ENCODE measurements at places on chromosomes 7 and 10.
A peak's percentile ranks its signal among the peaks of the same experiment; 100 is the strongest.

DNA sequence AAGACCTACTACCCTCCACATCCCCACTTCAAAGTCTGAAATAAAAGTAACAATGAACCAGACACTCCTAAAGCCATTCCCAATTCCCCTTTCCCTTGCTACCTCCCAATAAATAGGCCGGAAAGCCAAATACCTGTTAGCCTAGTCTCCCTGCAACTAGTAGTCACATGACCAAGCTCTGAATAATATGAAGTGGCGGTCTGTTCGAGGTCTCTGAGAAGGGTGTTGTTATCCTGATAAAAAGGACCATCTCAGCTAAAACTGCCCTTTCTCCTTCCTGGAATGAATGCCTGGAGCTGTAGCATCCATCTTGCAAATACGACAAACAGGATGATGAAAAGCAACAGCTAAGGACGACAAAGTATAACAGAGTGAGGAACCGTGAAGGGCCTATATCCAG is 6.0 kb downstream of the KIF5B start:
- DNase-seq = no peak

- DNase-seq = no peak
These were observed at the start of gene NT5C3A for GRCh38 chr7:33062023-33062781. Gene NT5C3A, minus strand, starts transcription at chr7:33062776. Its CDS starts 71 bp downstream, at chr7:33062705.

GRCh38 chr7:45146531-45147379 is 10.8 kb upstream of the RAMP3 start:
- no peak for DNase-seq

GRCh38 chr7:116588641-116589594 is 64.1 kb downstream of the CAV1 start:
- DNase-seq = no peak

- no peak for DNase-seq
These were observed 54.3 kb upstream of the KCND2 start for GRCh38 chr7:120218712-120219111.

- DNase-seq = no peak
These were observed 97.8 kb upstream of the MPP7 start for GRCh38 chr10:28400681-28401080.

GRCh38 chr10:24958091-24958720 is 5.8 kb upstream of the PRTFDC1 start:
- peak; percentile 89 for DNase-seq

- no peak for DNase-seq
These were observed 206.8 kb downstream of the KLF6 start for GRCh38 chr10:3578159-3578558.

- DNase-seq = peak; percentile 44
These were observed 279.2 kb downstream of the PRPF18 start for GRCh38 chr10:13865758-13866491.

GRCh38 chr7:20653636-20654035 is 38.2 kb downstream of the ABCB5 start:
- no peak for DNase-seq

DNA sequence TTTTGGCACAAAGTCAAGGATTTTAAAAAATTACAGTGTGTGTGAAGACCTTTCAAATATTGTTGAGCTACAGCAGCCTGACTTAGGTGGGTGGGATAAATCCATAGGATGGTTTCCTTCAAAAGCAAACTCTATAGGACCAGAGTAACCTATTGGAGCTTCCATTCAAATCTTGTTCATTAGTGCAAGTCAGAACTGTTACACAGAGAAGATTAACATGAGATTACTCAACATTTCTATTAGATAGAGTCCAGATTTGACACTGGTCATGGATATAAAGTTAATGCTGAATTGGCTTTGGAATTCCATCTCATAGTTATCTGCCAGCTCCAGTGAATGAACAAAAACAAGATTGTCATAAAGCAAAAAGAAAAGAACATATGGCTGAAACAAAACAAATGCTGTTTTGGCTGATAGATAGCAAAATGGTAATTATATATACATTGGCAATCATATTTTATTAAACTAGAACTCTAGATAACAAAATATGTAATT is 129.6 kb upstream of the SEMA3A start:
- no peak for DNase-seq

GRCh38 chr10:33815776-33816175 is 481.3 kb upstream of the NRP1 start:
- DNase-seq = no peak

DNA sequence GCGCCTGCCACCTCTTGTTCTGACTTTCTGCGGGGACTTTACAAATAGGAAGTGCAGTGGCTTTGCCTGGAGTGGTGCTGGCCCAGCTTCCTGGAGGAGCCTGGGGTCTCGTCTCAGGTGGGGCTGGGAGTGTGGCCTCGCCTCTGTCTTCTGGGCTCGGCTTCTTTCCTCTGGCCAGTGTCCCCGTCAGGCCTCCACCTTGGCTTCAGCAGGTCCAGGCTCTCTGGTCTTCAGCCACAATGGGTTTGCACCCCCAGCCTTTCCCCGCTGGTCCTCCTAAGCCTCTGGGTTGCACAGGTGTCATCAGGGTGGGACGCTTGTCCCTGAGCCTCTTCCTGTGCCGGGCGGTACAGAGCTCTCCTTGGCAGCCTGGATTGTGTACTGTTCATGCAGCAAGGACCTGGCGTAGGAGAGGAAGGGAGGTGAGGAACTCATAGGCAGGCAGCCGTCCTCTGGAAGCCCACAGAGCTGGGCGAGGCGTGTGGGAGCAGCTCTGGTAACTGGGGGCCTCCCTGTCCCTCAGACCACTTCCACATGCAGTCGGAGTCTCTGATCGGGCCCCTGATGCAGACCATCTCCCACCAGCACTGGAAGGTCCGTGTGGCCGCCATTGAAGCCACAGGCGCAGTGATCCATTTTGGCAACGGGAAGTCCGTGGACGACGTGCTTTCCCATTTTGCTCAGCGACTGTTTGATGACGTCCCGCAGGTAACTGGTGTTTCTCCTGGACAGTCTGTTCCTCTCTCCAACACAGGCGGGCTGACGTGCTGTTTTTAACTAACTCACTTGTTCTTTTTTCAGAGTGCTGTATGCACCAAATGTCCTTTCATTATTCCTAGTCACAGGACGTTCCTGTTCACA is 2.3 kb upstream of the PRKAR1B start:
- no peak for DNase-seq

DNA sequence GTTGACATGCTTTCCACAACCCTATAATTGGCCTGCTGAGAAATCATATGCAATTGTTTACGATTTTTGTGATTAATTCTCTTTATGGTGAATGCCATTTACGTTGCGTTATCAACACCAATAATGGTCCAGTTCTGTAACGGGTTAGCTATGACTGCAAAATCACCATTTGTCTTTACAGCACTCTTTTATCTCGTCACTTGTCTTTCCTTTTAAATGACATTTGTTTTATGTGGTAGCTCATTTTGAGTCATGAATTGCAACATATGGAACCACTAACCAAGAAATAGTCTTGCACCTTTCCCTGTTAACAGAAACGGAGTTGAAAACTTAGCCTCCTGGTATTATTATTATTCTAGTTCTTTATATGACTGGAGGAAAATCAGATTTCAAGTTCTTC is 3.1 kb upstream of the KIAA1217 start:
- DNase-seq = no peak

GRCh38 chr7:109009636-109010035 is 440.0 kb downstream of the DNAJB9 start:
- DNase-seq = no peak

DNA sequence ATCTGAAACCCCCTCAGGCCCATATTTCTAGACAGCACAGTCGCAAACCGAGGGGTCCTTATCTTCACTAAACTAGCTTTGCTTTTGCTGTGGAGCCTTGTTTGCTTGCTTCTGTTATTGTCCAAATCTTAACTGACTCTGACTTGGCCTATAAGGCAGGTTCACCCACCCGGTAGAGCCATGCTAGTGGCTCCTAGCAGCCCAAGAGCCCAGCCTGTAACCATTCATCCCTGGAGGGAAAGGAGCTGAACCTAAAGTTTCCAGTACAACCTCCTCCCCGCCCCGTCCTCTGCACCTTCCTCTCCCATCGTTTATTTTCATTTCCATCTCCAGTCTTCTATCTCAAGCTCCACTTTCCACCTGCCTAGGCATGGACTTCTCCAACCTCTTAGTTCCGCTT is 345.7 kb downstream of the PTPRN2 start:
- no peak for DNase-seq

DNA sequence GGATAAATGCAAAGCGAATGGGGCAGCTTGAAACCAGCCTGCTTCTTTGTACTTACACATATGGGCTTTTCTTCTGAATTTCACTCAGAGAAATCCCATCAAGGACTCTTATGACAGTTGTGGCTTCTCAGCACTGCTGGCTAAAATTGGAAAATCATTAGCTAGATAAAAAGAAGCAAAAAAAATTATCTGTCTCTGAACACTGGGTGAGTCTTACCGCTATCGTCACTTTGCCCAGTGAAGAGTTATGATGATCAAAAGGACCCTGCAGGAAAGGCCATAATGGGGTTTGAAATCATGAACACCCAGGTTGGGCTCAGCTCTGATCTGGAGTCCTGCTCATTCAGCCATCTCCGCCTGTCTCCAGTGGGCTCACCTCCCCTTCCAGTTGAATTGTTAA is 34.3 kb downstream of the AOAH start:
- DNase-seq = no peak

- no peak for DNase-seq
These were observed 636.5 kb downstream of the ZNF716 start for GRCh38 chr7:58086461-58086860.

- DNase-seq = no peak
These were observed 2.9 kb downstream of the BHLHA15 start for GRCh38 chr7:98213888-98214810.

DNA sequence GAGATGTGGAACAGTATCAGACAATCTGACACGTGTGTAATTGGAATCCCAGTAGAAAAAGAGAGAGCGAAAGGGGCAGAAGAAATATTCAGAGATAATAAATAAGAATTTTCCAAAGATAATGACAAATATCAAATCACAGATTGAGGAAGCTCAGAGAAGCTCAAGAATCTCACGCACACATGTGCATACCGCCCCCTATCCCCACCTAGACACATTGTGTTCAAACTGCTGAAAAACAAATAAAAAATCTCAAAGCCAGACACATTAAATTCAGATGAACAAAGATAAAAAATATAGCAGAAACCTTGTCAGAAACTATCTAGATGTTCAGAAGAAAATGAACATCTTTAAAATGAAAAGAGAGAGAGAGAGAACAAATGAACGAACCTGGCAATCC is 17.2 kb downstream of the SFR1 start:
- DNase-seq = no peak

DNA sequence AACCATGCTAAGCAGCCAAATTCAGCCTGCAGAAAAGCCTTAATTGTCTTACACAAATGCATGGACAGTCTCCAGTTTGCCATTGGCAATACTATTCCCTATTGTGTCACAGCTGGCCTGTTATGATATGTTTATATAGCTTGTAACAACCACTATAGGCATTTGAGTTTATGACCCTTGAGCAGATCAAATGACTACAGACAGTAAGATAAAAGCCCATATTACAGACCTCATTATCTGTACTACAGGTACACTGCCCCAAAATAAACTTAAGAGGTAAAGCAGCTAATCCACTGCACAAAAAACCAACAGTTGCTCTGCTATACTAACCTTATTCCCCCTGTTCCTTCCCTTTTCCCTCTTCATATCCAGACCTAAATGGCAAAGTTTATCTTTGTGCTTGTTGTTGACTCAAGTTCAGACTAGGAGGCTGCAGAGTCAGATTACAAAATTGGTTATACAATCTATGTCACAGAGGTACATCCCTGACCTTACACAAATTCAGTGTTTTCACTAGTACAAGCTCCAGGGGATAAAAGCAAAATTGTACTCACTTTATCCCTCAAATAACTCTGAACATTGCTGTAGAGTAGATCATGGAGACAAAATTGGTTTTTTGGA is 218.4 kb downstream of the GRM8 start:
- DNase-seq = no peak

- DNase-seq = no peak
These were observed 95.4 kb downstream of the HIPK2 start for GRCh38 chr7:139682136-139683013.

GRCh38 chr10:51743146-51743545 is 43.8 kb upstream of the CSTF2T start:
- no peak for DNase-seq

DNA sequence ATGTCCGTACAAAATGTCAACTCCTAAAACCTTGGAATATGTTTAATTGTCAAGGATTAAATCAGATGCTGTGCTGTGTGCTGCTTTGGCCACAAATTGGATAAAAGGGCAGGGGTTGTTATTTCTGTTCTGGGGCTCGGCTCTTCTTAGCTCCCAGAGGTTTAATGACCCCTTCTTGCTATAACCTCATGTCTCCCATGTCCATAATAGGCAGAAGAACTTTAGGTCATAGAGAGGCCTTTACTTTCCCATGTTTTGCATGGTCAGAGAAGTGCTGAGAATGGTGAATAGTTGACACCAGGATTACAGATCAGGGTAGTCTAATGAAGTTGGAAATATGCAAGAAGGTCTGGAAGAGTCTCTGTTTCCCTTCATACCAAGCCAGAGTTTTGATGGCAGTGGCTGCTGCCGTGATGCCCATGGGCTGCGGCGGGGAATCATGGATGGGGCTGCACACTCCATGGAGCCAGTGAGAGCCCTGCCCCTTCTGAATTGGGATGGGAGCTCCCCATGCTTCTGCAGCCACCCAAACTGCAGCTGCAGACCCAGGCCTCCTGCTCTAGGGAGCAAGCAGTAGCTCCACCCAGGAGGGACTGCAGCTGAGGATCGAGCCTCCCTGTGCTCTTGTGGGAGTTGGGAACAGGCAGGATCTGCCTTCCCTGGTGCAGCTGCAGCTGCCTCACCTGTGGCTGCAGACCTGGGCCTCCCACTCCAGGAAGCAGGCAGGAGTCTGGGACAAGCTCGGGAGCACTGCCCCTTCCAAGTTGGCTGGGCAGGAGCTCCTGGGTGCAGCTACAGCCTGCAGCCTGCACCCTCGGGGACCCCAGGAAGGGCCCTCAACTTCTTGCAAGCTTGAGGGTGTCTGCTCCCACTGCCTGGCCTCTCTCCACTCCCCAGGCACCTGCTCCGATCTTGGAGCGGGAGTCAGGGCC is 23.1 kb upstream of the STEAP4 start:
- DNase-seq = no peak

DNA sequence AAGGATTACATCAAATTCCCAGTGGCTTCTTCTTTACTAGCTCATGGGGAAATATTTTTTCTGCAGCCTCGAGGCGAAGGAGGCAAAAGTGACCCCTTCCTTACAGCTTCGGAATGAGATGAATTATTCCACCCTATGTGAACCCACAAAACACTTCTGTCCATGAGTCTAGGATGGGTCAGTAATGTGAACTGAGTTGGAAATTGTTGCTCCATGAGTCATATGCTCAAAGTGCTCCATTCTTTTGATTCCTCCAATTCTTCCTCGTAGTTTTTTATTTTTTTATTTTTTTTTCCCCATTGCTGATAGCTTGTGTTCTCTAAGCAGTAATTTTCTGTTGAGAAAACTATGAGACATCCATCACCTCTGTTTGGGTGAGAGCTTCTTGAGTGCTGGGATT is 31.7 kb upstream of the FAM204A start:
- peak; percentile 90 for DNase-seq

Data from BJ (cell line).